ENCODE measurements at places on chromosomes 7 and 10.

DNA sequence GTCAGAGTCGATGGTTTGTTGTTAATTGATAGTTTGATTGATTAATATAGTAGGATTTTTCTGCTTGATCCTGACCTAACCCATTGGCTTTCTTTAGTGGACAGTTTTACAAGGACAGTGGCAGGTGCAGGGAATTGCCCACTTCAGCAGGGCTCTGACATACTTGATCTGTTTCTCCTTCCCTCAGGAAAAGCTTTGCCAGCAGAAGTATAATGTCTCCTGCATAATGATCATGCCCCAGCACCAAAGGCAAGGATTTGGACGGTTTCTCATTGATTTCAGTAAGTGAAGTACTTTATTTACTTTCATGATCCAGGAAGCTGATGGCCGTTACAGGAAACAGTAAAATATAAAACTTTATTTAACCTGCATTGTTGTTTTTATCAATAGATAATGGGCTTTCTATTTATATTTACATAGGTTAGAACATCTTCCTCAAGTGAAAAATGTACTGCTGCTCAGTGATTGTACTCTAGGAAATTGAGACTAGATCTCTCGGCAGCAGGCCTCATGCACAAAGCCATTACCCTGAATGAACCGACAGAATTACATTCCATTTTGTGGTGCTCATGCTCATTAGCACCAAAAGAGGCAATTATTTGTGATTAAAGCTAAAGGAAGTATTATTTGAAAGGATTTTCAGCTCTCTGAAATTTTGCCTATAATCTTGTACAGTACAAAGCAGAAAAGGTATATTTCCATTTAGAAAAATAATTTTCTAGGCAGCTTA lies 122.5 kb upstream of the SAMD8 start:
- no peak for DNase-seq

DNA sequence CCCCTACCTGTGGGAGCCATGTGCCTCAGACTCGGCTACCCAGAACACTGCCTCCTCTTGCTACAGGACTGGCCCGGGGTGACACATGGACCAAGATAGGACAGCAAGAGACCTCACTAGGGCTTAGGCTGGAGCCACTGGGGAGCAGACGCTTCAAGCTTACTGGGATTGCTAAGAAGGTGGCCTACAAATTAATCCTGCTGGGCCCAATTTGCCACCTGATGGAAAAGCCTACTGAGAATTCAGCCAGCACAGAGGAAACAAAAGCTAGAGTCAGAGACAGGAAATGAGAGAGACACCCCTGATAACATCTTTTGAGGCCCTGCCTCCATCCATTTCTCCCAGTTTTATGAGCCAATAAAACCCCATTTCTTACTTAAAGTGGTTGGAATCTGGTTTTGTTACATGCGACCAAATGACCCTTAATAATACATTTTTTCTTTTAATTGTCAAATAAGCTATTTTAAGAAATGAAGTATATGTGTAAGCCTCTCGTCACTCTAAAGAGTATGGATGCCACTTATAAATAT lies 282.1 kb downstream of the CXCL12 start:
- DNase-seq: no peak

DNA sequence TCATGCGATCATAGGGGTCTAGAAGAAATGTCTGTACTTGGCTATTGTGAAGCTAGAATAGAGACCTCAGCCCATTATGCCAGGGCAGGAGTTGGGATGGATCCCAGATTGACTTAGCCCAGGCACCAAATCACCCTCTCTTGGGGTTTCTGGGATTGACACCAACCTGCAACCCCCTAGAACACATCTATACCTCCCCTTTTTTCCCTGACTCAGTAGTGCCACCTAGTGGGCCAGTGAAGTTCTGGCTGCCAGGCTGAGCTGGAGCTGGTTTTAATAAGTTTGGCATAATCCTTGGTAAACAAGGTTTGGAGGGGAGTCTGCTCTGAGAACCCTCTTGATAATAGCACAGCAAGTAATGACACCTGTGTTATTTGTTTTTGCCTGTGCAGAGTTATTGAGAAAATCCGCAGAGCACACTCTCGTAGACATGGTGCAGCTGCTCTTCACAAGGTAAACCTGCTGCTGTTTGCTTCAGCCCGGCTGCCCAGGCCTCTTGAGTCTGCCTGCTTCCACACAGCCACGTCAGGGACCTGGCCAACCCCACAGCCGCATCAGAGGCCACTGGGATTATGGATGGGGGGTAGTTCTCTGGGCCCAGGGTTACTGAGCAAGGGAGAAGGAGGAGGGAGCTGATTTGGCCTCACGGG lies 43.3 kb upstream of the NFKB2 start:
- peak; percentile 78 for DNase-seq

DNA sequence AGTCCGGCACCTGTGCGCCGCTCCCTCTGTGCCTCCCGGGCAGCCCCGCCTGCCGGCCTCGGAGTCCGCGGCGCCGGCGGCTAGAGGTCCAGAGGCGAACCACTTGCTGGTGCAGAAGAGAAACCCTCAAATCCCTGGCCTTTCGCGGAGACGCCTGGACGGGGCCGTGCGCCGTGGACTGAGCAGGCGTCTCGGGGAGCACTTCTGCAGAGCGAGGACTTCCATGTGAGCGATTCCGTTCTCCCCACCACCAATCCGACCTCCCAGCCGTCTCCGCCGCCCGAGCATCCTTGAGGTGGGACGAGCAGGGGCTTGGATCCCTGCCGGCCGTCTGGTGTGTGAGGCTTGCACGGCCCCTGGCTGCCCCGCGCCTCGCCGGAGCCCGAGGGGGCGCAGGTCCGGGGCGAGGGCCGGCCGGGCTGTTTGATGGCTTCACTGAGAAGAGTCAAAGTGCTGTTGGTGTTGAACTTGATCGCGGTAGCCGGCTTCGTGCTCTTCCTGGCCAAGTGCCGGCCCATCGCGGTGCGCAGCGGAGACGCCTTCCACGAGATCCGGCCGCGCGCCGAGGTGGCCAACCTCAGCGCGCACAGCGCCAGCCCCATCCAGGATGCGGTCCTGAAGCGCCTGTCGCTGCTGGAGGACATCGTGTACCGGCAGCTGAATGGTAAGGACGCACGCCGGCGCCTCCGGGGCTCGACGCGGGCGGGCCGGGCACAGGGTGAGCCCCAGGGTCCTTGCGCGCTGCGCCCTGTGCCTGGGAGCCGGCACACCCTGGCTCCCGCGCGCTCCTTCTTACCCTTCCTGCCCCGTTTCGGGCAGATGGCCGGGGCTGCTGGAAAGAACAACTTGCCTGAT lies 660 bp downstream of the GALNT17 start:
- DNase-seq: no peak

DNA sequence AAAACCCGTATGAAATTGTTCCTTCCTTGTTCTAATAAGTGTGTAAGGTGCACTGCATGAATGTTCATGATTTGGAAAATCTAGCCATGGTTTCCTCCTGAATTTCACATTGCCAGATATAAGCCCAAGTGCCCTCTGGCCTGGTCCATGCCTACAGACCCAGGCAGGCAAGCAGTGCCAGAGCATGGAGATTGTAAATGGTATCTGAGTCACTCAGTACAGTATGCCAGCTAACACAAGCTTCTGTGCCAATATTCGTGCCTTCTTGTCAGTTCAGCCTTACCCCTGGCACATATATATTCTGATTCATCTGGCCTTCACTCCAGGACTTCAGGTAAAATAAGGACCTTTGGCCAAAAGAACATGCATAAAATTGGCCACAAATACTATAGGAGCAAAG lies 38.4 kb upstream of the PDE1C start:
- DNase-seq: no peak

DNA sequence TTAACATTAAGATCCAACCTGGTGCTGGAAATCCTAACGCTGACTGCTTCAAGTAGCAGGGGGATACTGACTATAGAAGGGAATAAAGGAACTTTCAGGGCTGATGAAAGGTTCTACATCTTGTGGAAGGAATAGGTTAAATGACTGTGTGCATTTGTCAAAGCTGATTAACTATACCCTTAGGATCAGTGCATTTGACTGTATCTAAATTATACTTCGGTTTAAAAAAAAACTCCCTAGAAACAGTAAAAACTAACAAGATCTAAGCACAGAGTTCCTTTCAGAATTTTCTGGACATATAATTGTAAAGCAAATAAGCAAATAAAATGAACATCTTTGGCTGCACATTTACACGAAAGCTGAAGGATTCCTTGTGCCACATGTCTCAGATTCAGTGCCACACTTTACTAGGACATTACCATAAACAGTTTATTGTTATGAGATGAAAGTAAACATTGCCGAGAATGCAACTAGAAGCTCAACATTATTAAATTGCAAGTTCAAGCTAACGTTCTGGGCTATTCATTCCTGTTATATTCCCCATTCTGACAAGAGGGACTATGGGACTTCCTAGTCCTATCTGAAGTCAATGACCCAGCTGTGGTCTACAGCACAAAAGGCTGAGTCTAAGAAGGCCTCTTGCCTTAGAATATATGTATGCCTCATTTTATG lies 20.7 kb downstream of the ANK3 start:
- DNase-seq: no peak
